ENCODE measurements at places on chromosomes 11 and 22. TPM values are rescaled to one million over a fixed set of nuclear protein-coding genes. Genes with fewer than 3 reads are reported as not detected.

C11orf42 gene
- not detected for total RNA-seq

ATM gene
- total RNA-seq = 79.5 TPM

REXO2 gene
- total RNA-seq = 54.7 TPM

- H3K27ac ChIP-seq = no peak overlapping the region
- H3K4me1 ChIP-seq = peaks cover 17% of the 10 kb centered on the region
- no peaks in the 10 kb centered on the region for H3K27me3 ChIP-seq
- no peak overlapping the region for H3K4me3 ChIP-seq
- DNase-seq = no peak
- H3K36me3 ChIP-seq = peaks cover 3% of the 10 kb centered on the region
Measured at GRCh38 chr11:17933708-17934107, 79.1 kb downstream of the SERGEF start.

DNA sequence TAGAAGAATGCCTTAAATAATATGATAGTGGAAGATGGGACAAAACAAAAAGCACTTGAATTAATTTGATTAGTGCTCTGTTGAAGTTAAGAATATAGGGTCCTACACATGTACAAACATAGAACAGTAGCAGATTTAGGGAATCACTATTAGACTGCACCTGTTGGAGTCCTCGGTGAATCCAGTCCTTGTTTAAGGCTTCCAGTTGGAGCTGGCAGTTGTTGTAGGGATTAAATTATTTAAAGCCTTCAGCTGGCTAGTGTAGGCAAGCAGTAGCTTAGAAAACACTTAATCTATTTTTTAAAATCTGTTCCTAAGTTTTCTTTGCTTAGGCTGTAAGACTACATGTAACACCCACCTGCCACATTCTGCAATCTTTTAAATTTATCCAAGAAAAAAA lies 24.5 kb upstream of the CSTF3 start:
- DNase-seq = no peak
- H3K36me3 ChIP-seq = no peaks in the 10 kb centered on the region
- peaks cover 28% of the 10 kb centered on the region for H3K4me1 ChIP-seq
- no peak overlapping the region for H3K27ac ChIP-seq
- H3K27me3 ChIP-seq = peaks cover 7% of the 10 kb centered on the region
- H3K4me3 ChIP-seq = no peak overlapping the region

GRCh38 chr11:86172894-86173293 lies 71.7 kb upstream of the EED start:
- no peak for DNase-seq
- H3K4me1 ChIP-seq = no peaks in the 10 kb centered on the region
- no peak overlapping the region for H3K27ac ChIP-seq

DNA sequence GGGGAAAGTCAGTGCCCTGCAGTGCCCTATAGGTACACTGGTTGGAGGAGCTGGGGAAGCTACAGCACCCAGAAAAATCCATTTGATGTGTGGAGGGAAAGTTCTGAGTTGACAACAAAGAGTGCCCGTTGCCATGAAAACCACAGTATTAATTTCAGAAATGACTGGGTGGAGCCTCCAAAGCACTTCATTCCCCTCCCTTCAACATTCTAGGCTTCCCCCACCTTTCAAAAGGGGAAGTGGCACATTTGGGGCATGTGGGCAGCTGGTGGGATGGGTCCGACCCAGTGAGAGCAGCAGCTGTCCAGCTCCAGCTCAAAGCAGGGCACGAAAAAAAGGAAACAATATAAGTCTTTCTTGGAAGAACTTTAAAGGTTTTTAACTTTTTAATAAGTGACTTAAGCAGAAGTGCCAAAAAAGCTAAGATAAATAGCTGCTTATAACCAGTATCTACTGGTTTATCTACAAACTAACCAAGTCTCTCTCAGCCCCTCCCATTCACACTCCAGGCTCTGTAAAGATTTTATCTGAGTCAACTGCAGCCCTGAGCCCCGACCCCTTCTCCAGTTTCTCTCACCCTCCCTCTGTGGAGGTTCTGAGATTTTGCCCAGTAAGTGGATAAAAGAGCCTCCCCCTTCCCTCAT lies 9.0 kb upstream of the AHNAK start:
- DNase-seq = no peak
- H3K4me3 ChIP-seq = no peak overlapping the region
- no peaks in the 10 kb centered on the region for H3K27me3 ChIP-seq
- H3K36me3 ChIP-seq = peaks cover 19% of the 10 kb centered on the region
- H3K4me1 ChIP-seq = peaks cover 48% of the 10 kb centered on the region

GRCh38 chr11:97764605-97765004 lies 1256.1 kb upstream of the CNTN5 start:
- no peak overlapping the region for H3K4me3 ChIP-seq
- H3K27ac ChIP-seq = no peak overlapping the region
- no peaks in the 10 kb centered on the region for H3K36me3 ChIP-seq
- H3K4me1 ChIP-seq = no peaks in the 10 kb centered on the region
- no peaks in the 10 kb centered on the region for H3K27me3 ChIP-seq
- no peak for DNase-seq

DNA sequence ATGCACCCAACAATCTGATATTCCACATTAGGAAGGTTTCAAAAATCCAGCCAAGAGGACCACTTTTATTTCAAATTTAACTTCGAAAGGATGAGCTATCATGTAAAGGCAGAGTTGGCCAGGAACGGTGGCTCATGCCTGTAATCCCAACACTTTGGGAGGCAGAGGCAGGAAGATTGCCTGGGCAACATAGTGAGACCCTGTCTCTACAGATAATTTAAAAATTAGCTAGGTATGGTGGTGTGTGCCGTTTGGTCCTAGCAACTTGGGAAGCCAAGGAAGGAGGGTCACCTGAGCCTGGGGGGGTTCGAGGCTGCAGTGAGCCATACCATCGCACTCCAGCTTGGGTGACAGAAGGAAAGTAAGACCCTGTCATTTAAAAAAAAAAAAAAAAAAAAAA lies 96.7 kb downstream of the CADM1 start:
- no peak for DNase-seq
- H3K4me1 ChIP-seq = peaks cover 25% of the 10 kb centered on the region
- no peaks in the 10 kb centered on the region for H3K27me3 ChIP-seq
- no peak overlapping the region for H3K4me3 ChIP-seq
- no peak overlapping the region for H3K27ac ChIP-seq

GRCh38 chr11:132358573-132358953 lies 988.1 kb downstream of the NTM start:
- no peak overlapping the region for H3K27ac ChIP-seq
- no peak for DNase-seq
- H3K4me3 ChIP-seq = no peak overlapping the region
- no peaks in the 10 kb centered on the region for H3K36me3 ChIP-seq
- H3K4me1 ChIP-seq = no peaks in the 10 kb centered on the region
- peaks cover 48% of the 10 kb centered on the region for H3K27me3 ChIP-seq

- H3K4me1 ChIP-seq = no peaks in the 10 kb centered on the region
- H3K4me3 ChIP-seq = no peak overlapping the region
- no peak overlapping the region for H3K27ac ChIP-seq
- peaks cover 34% of the 10 kb centered on the region for H3K27me3 ChIP-seq
- no peak for DNase-seq
Measured at GRCh38 chr11:69914286-69915150, 95.3 kb upstream of the FGF3 start.

DNA sequence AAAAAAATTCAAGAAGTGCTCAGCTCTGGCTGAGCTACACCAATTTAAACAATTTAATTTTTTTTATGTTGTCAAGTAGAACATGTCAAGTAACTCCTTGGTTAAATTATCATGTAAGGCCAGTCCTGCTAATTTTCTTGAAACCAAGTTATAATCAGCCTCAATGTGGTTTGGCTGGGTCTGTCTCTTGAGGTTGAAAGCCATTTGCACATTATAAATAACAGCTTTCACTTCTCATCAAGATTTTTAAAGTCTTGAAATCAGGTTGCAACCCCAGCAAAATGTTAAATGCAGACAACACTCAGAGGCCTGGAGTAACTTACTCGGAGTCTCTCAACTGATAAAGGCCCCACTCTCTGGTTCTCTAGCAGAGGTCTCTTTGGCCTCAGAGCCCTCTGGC lies 324.4 kb downstream of the BRD1 start:
- no peak overlapping the region for H3K4me3 ChIP-seq
- H3K27ac ChIP-seq = no peak overlapping the region
- no peak for DNase-seq
